Muscle of back (tissue), 13 donors: ENCODE measurements at places on chromosomes 4 and X. TPM values are rescaled to one million over a fixed set of nuclear protein-coding genes. Genes with fewer than 3 reads are reported as not detected.

GRCh38 chrX:43525901-43526610 is 130.0 kb upstream of the MAOA start:
- no peak for DNase-seq

DNA sequence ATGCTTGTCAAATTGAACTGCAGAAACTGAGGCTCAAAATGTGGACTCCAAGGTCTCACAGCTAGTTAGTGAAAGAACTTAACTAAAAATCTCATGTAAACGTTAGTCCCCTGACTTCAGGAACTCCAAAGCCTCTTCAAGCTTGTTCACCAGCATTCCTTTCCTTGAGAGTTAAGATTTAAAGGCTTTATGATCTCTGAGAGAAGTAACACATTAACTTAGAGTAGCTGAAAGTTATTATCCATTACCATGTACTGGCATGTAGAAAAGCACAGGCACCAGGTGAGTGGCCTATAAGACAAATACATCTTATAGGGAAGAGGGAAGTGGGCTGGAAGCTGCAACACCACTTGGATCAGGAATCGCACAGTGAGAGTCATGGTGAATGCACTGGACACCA is 15.3 kb downstream of the PARM1 start:
- no peak for DNase-seq

The BCORL1 gene
- polyA plus RNA-seq, result 16.9 TPM

DNA sequence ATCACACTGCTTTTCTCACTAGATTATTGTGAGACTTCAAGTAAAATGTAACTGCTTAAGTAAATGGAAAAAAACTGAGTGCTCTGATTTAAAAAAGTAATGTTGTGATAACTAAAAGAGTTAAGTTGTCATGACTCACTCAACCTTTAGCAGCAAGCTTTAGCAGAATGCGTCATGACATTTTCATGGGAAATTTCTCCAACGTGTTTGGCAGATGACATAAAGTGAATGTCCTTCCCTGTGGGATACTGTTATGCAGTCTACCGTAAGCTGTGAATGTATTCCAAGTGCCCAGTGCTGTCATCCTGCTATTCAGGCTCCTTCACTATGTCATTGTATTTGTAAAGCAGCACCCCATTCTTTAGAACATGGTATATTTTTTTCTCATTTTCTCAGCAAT is 136.2 kb downstream of the CPXCR1 start:
- no peak for DNase-seq

DNA sequence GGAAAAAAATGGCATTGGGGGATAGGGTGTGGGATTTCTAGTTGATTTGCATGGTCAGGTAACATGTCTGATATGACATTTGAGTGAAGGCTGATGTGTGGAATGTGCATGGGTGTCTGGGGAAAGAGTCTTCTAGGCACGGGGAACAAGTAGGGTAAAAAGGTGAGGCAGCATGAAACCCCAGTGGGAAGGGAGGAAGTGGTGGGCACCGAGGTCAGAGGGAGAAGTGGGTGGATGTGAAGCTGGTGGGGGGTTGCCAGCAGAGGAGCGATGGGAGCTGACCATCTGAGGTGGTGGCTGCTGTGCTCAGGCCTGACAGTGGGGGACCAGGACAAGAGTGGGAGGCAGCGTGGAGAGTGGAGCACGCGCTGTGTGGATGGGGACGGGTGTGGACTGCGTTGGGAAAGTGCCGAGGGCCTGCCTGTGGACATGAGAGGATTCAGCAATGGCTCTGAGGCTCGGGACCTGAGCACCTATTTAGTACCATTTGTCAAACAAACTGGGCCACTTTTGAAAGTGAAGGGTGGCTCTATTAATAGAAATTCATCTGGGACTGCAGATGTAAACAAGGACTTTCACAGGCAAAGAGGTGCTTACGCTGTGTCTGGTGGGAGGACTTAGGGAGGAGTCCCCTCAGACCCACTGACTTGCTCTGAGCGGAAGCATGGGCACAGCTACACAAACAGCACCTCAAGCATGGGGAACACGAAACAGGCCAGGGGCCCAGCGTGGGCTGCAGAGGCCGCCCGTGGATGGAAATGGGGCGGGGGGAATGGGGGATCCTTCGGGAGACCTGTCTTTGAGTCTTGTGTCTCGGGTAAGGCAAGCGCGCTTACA is 16.7 kb upstream of the S100P start:
- no peak for DNase-seq

GRCh38 chr4:126004941-126005340 is 690.2 kb downstream of the FAT4 start:
- DNase-seq, result no peak

DNA sequence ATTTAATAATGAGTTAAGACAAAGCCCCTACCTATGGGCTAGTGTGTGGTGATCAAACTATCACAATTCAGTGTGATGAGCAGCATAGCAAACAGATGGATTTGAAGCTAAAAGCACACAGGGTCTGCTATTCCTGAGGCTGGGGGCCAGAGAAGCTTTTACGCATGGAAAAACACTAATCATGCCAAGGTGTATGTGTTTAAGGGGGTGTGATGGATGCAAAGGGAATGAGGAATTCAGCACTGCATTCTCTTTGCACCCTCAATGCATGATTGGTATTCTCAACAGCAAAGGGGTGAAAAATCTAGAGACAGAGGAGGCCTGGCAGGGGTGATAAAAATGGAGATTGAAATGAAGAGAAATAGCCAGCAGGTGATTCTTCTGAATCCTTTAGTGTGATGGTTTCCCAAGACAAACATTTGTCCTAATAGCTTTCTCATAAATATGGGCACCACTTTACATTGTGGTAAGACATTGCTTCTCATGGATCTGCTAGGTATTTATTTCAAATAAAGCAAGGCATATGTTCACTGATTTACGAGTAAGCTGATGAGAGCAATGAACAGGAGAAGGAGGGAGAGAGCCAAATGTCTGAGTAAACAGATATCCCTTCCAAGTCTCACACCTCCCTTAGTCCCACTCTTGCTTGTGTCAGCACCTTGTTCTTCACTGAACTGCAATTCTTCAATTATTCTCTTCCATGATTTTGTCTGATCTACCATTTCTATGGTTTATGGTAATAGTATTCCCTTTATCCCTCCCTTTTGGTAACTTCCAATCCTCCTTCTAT is 15.7 kb downstream of the C1QTNF7 start:
- DNase-seq, result no peak

DNA sequence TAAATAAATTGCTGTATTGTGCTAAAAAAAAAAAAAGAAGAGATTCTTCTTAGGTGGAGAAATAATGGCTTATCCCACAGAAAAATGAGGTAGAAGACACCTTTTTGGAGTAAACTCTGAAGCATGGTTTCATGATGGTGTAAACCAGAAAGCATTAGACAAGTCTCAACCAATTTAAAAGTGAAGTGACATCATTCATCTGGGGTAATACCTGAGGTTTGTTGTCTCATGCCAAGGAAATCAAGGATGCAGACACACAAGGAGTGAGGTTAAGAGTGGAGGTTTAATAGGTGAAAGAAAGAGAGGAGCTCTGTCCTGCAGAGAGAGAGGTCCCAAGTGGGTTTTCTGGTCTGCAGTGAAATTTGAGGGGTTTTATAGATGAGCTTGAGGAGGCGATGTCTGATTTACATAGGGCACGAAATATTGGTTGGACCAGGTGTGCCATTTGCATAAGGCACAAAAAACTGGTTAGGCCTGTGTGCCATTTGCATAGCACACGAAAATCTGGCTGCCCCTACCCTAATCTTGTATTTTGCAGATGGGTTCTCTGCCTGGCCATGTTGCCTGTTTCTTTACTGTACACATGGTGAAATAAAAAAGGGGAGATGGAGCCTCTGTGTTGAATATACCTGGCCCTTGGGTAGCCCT is 25.0 kb upstream of the CWH43 start:
- no peak for DNase-seq

The ENOPH1 gene
- 42.8 TPM for polyA plus RNA-seq

The SPON2 gene
- polyA plus RNA-seq, result 38.1 TPM
